ENCODE measurements at places on chromosomes 12 and 14.

DNA sequence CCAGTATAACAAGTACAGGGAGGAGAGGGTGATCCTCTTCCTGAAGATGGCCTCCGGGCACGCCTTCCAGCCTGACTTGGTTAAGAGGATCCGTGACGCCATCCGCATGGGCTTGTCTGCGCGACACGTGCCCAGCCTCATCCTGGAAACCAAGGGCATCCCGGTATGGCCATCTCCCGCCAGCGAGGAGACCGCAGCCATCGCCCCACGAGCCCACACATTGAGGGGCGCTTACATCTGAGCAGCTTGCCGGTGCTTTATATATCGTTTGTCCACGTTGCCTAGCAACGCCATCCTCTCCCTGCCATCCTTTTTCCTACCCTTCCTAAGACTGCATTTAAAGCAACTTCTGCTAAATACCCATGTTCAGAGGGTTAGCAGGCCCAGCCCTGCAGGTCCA, 71.5 kb downstream of the AACS start:
- no peak for DNase-seq

DNA sequence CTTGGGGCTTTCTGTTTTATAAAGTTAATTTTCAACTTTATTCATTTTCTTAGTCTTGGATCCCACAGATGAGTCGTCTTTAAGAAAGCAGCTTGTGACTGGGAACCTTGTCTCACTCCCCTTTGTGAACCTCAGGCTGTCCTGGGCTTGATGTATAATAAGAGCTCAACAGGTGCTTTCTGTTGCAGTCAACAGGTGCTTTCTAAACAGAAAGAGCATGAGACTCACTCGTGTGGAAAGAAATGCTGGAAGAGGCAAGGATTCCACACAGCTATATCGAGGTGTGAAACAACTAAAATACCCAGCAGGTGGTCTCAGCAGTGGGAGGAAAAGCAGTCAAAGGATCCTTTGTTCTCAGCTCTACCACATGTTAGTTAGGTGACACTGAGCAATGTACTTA, 398.9 kb downstream of the EGLN3 start:
- DNase-seq, result no peak

DNA sequence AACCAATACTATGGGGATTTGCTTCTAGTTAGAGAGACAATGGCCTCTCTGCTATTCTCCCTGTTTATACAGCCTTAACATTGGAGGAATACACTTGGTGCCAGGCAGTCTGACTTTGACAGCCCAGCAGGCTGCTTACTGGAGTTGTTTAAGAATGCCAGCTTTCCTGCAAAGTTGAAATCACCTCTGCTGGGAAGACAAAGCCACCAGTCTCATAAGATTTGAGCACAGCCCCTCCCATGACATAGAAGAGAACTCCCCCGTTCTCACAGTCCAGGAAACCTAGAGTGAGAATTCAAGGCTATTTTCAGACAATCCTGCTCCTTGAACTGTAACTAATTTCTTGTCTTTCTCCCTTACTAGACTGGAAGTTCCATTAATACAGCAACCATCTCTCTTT, 21.1 kb upstream of the CATSPERB start:
- no peak for DNase-seq

DNA sequence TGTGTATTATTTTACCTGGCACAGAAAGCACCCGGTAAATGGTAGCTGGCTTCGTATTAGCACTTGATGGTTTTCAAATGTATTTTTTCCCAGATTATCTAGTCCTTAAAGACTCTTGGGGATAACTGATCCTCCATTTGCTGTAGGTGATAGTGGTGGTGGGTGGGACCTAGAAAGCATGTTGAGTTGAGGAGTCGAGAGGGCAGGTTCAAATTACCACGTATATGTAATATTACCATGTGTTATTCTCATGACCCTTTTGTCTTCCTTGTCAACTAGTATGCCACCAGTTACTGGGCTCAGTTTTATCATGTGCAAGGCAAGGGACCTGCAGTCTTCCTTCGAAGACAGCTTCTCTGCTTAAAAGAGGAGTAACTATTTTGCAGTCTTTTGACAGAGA, 1.8 kb downstream of the GLRX5 start:
- no peak for DNase-seq

- no peak for DNase-seq
These were observed 78.3 kb downstream of the CDK17 start for GRCh38 chr12:96321941-96322340.

Data from brain microvascular endothelial cell (primary cell).